Mononuclear cell (primary cell): ENCODE measurements at places on chromosomes 6 and 20. TPM values are rescaled to one million over a fixed set of nuclear protein-coding genes. Genes with fewer than 3 reads are reported as not detected.

Gene BTNL2
- not detected for total RNA-seq

Gene FITM2
- total RNA-seq = 1.6 TPM

Gene KCNQ2
- total RNA-seq = under 0.01 TPM

Gene RUNX2
- 10.4 TPM for total RNA-seq

Gene SLCO4A1
- 0.73 TPM for total RNA-seq

Gene SNAP25
- total RNA-seq = not detected

Gene FNDC1
- not detected for total RNA-seq

Gene TNFRSF21
- 5.2 TPM for total RNA-seq

Gene IL17F
- total RNA-seq = not detected

Gene TRIM31
- total RNA-seq = 0.10 TPM

Gene SCUBE3
- not detected for total RNA-seq

Gene ZNF165
- total RNA-seq = 2.1 TPM

Gene KIAA1755
- total RNA-seq = 0.10 TPM

Gene NINL
- 0.73 TPM for total RNA-seq

Gene TMEM170B
- 17.5 TPM for total RNA-seq

Gene PGC
- 0.10 TPM for total RNA-seq

Gene BMP5
- not detected for total RNA-seq

Gene FBXO30
- 4.0 TPM for total RNA-seq

Gene TMEM244
- 0.52 TPM for total RNA-seq

Gene EFHC1
- total RNA-seq = 6.4 TPM

Gene SDC4
- total RNA-seq = 17.1 TPM

Gene MACROD2
- 1.7 TPM for total RNA-seq

Gene MCM9
- total RNA-seq = 42.0 TPM

Gene C6orf52
- not detected for total RNA-seq

Gene MRPS18A
- 29.5 TPM for total RNA-seq

Gene FKBP1C
- total RNA-seq = 0.73 TPM

Gene ENPP4
- total RNA-seq = 17.5 TPM

Gene TGM2
- total RNA-seq = 0.73 TPM

Gene WFDC5
- not detected for total RNA-seq

Gene GNMT
- 0.63 TPM for total RNA-seq

Gene HLA-DPB1
- 166 TPM for total RNA-seq

Gene ZFP57
- not detected for total RNA-seq

Gene SRSF3
- total RNA-seq = 438 TPM

Gene OPN5
- not detected for total RNA-seq

Gene TRAPPC3L
- 2.1 TPM for total RNA-seq

Gene ABCF1
- total RNA-seq = 30.5 TPM

Gene REM1
- total RNA-seq = 0.10 TPM

Gene C6orf132
- total RNA-seq = not detected

Gene COL21A1
- not detected for total RNA-seq

Gene DST
- 19.2 TPM for total RNA-seq

Gene TUBB2A
- total RNA-seq = 14.6 TPM

Gene RBBP8NL
- not detected for total RNA-seq

Gene SLC16A10
- 11.2 TPM for total RNA-seq

Gene AMD1
- total RNA-seq = 245 TPM

Gene TRAM2
- 5.7 TPM for total RNA-seq

Gene ADAM33
- total RNA-seq = under 0.01 TPM

Gene C6orf15
- not detected for total RNA-seq

Gene CDH4
- total RNA-seq = under 0.01 TPM

Gene TIAM2
- total RNA-seq = 2.8 TPM

Gene MATN4
- not detected for total RNA-seq

Gene ZNF311
- total RNA-seq = 0.10 TPM

Gene TNFRSF6B
- total RNA-seq = not detected

Gene HLA-A
- total RNA-seq = 1,869 TPM

Gene HLA-DRA
- total RNA-seq = 1,165 TPM

Gene MYL9
- 10.9 TPM for total RNA-seq

Gene BCAS1
- total RNA-seq = 0.84 TPM

Gene CNBD2
- total RNA-seq = 11.3 TPM

Gene SEL1L2
- not detected for total RNA-seq

Gene RAB44
- total RNA-seq = 1.3 TPM

Gene SPINT3
- not detected for total RNA-seq
